Left colon (tissue), 2 donors: ENCODE measurements at places on chromosomes 6 and 20.

DNA sequence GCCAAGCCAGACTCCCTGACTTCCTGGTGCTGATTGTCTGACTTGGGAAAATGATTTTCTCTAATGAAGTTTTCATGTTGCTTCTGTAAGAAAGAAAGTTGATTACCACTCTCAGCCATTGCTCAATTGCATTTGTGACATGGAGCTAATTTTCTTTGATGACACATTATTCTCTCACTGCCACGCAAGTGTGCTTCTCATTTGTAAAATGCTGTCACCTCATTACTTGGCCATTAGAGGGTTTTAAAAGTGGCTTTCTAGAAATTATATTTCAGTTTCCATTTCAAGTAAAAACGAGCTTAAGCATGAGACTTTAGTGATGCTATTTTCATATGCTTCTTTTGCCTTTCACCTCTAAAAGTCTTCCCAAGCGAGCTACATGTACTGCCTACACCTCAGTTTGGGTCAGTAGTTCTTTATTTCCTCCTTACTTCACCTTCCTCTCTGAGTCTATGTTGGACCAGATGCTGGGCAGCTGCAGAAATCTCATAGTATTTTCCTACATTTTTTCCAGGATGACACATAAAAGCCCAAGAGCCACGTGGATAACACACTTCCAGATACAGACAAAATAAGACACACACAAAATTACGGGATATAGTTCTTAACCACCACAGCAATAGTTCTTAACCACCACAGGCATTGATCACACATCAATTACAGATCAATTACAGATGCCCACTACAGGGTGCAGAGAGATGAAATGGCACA is 6.3 kb upstream of the FAM210B start:
- DNase-seq = no peak

- DNase-seq = no peak
Observed at GRCh38 chr6:63706630-63707029, 71.0 kb downstream of the PHF3 start.

- no peak for DNase-seq
Observed at GRCh38 chr6:15682965-15683822, 20.4 kb upstream of the DTNBP1 start.

- no peak for DNase-seq
Observed at GRCh38 chr6:80163754-80164187, 57.3 kb downstream of the BCKDHB start.

DNA sequence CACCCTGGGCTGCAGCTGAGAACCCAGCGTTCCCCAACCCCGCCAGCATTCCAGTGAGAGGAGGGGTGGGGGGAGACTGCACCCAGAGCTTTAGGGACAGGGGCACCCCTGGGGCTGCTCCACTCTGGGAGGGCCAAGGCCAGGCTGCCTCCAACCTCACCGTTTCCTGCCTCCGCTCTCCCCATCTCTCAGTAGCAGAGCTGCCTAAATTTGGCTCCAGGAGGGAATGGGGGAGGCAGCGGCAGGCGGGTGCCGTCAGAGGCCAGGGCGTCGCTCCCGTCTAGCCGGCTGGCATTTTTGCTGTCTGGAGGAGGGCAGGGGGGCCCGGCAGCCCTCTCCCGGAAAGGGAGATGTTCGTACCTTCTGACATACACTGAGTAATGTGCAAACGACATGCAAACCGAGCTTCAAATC is 46.6 kb downstream of the NOL4L start:
- DNase-seq = no peak

- DNase-seq = no peak
Observed at GRCh38 chr6:146887447-146888077, 288.8 kb downstream of the ADGB start.

- DNase-seq = no peak
Observed at GRCh38 chr20:49877386-49877921, 37.9 kb downstream of the SPATA2 start.

- DNase-seq = no peak
Observed at GRCh38 chr6:128443553-128443952, 76.8 kb downstream of the PTPRK start.

DNA sequence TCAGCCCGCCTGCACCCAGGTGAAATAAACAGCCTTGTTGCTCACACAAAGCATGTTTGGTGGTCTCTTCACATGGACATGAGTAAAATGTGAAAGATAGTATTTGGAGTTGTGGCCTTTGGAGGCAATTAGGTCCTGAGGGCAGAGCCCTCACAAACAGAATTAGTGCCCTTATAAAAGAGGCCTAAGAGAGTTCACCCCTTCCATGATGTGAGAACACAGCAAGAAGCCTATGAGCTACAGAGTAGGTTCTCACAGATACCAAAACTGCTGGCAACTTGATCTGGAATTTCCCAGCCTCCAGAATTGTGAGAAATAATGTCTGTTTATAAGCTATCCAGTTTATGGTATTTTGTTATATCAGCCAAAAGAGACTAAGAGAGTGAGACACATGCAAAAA is 74.5 kb downstream of the TRDN start:
- DNase-seq = no peak

DNA sequence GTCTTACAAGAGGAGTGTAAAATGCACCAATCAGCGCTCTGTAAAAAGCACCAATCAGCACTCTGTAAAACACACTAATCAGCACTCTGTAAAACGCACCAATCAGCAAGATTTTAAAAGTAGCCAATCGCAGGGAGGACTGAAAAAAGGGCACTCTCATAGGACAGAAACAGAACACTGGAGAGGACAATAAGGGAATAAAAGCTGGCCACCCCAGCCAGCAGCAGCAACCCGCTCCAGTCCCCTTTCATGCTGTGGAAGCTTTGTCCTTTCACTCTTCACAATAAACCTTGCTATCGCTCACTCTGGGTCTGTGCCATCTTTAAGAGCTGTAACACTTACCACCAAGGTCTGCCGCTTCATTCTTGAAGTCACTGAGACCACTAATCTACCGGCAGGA is 1.7 kb upstream of the AIG1 start:
- DNase-seq = no peak

DNA sequence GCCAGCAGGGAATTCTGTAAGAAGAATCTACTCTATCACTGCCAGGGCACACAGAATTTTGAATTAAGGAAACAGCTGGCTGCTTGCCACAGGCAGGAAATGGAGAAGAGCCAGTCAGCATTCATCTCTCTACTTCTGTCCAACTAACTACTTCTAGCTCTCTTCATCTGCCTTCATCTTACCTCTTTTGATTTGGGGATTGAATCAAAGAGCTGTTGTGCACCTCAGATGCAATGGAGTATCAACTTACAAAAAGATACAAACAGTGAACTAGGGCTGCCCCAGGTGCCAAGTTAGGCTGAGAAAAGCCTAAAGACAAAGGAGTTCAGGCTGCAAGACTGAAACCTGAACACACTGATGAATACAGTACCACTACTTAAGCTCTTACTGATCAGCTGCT is 82.0 kb downstream of the PTPRK start:
- no peak for DNase-seq

GRCh38 chr6:33160728-33161344 is 31.4 kb downstream of the COL11A2 start:
- DNase-seq = peak; percentile 75

GRCh38 chr6:105257340-105257739 is 77.5 kb upstream of the POPDC3 start:
- no peak for DNase-seq

DNA sequence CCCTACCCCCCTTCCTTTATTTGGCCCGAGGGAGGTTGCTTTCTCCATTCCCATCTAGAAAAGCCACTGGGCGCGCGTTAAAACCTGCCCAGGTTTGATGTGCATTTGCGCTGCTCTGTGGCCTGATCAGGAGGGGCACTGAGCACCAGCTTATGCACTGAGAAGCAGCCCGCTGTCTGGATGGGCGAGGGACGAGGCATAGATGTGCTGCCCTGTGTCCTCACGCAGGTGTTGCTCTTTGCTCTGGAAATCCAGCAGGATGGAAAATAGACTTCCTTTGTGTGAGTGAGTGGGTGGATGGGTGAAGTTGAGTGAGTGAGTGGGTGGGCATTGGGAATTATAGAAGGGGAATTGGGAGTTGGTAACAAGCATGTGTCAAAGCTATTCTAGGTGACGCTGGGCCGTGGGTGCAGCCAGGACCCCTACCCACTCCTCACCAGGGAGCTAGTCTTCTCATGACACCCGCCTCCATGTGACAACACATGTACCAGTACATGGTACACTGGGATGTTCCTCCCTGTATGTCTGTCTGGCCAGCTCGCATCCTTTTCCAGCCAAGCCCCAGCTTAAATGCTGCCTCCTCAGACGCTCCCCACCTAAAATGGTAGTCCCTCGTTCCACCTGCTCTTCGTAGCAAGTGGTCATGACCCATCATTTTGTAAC is 162.6 kb downstream of the DTNBP1 start:
- no peak for DNase-seq
